HEK293T (cell line): ENCODE measurements at places on chromosomes 11 and 22.

GRCh38 chr11:124195189-124195734 is 12.1 kb downstream of the OR10D3 start:
- DNase-seq = peak; percentile 55

- no peak for DNase-seq
These were observed 23.8 kb downstream of the ALG12 start for GRCh38 chr22:49894322-49895054.

GRCh38 chr11:3671334-3672254 is at the start of gene CHRNA10:
Gene CHRNA10 (minus strand): TSS chr11:3671384. CDS start chr11:3671312, 72 bp downstream.
- DNase-seq = peak; percentile 3

GRCh38 chr22:49360746-49361145 is 466.9 kb downstream of the BRD1 start:
- DNase-seq = no peak

- DNase-seq = no peak
These were observed 20.7 kb upstream of the TPBGL start for GRCh38 chr11:75219869-75220268.

DNA sequence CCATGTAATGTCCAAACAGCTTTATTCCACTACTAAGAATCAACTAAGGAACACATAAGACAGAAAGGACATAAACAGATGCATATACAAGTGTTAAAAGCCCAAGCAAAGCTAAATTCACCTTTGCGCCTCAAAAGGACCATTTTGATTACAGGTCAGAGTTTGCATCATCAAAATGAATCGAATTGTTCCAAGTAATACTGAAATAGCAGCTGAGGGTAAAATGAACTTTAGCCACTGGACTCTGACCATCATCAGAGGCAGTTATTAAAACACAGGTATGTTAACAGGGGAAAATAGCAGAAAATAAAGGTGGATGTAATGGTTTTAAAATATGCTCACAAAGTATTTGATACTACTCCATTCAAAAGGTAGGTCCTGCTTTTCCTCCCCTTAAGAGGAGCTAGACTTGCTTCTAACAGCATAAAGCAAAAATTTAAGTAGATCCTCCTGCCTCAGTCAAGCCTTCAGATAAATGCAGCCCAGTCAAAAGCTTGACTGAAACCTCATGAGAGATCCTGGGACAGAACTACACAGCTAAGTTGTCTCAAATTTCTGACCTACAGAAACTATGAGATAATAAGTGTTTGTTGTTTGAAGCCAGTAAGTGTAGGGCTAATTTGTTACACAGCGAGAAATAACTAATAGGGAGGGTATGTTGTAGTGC is 35.4 kb downstream of the RBFOX2 start:
- DNase-seq = no peak

DNA sequence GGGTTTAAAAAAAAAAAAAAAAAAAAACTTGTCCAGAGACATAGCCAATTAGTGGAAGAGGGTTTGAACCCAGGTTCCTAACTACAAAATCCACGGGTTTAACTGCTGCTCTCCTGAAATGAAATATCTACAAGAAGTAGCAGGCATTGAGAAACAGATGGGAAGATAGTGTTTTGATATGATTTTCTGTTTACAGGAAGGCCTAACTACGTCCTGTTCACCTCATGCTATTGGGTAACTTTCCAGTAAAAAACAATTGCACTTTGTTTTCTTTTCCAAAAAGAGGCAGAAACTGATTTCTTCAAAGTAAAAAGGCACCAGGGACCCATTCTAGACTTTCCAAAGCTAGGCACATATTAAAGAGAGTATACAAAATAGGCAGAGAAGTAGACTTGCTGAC is 5.9 kb upstream of the C11orf91 start:
- DNase-seq = no peak

DNA sequence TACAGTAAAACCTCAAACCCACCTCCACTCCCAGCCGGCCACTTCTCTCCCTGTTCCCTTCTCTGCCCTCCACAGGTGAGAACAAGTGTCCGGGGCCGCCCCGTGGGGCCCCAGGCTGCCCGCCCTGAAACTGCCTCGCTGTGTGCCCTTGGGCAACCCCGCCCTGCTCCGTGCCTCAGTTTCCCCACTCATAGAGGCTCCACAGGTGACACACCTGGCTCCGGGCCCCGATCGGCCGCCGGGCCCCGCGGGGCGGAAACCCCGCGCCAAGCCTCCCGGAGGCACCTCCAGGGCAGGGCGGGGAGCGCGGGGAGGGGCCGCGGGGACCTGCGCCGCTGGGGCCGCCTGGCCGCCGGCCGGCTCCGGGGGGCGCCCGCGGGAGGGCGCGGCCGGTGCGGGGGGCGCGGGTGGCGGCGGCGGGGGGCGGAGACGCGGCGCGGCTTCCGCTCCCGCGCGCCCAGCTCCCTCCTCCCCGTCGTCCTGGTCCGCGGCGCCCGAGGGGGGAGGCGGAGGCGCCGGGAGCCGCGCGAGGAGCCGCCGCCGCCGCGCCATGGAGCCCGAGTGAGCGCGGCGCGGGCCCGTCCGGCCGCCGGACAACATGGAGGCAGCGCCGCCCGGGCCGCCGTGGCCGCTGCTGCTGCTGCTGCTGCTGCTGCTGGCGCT is at the start of gene LRP5:
Gene LRP5, plus strand, starts transcription at position 475 of the 663 bp plus-strand sequence. Its CDS starts 124 bp downstream, at position 599.
- peak; percentile 66 for DNase-seq

GRCh38 chr11:72758304-72758689 is 6.1 kb upstream of the ARAP1 start:
- no peak for DNase-seq

DNA sequence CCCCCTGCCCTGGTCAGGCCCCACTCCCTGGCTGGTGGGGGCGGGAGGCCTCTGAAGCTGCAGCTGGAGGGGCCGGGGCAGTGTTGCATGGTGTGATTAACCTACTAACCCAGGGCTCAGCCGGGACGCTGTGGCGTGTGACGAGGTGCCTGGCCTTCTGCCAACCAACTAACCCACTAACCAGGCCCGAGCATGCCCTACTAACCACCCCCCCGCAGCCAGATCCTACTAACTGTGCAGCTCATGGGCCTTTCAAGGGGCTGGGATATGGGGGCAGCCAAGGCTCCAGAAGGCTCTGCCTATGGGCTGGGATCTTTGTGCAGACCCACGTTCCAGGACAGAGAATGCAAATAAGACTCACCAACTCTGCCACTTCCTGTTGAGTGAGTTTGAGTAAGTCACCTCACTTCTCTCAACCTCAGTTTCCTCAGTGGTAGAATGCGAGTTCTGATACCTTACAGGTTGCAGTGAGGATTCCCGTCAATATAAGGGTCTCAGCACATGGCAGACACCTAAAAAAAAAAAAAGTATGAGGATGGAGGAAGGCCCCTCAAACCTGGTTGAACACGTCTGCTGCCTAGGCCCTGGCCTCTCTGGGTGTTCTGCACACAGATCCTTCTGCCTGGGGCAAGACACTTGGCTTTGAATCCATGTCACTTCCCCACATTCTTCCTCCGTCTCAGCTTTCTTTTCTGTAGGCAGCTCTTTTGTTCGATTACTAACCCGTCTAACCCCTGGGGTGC is 14.1 kb downstream of the MIAT start:
- no peak for DNase-seq

DNA sequence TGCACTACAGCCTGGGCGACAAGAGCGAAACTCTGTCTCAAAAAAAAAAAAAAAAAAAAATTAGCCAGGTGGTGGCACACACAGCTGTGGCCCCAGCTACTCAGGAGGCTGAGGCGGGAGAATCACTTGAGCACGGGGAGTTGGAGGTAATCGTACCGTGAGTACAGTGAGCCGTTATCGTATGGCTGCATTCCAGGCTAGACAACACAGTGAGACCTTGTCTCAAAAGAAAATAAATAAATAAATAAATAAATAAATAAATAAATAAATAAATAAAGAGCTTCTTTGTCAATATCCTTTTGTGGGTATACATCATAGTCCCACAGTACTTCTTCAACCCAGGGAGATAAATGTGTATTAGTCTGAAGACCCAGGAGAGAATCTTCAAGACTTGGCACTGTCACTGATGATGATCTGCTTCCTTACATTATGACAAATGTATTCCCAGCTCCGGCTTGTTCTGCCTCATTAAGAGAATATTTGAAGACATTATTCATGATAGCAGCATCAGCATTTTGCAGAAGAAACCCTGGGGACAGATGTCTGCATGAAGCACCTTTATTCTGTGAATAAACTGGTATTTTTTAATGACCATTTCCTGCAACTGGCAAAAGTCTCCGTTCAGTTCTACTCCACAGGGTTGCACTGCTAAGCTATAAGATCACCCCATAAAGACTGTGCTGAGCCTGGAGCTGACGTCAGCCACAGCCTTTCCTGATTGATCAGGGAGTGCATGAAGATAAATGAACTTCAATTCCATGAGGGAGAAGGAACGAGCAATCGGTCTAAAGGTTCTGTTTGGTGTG is 1.6 kb upstream of the ACY3 start:
- no peak for DNase-seq

DNA sequence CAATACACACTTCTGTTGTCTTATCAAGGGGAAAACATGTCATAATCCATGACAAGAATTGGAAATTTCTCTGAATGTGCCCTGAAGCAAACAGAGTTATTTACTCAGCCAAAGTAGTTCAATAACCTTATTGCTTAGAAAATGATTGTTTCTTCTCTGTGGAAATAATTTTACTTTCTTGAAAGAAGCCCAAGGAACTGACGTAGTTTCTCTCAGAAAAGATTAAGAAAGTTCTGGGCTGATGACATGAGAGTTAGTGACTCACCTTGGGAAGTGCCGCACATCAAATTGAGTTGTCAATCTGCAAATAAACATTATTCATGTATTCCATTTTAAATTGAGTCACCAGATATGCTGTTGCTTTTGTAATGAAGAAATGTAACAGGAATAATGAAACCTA is 418.6 kb upstream of the LRRC4C start:
- no peak for DNase-seq

DNA sequence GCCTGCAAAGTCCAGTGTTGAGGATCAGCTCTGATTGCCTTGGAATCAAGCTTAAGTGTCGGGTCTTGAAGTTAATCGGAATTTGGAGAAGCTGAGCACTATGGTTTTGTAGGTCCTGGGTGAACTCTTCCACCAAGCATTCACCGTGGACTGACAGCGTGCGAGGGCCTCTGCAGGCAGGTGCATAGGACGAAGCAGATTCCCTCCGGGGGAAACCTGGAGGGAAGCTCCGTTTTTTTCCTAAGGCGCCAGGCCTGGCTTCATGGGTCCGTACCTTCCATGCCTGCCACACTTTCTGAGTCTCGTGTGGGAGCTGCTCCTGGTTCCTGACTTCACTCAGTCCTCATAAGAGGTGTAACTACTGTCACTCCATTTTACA is 170.1 kb downstream of the CRYBB2 start:
- no peak for DNase-seq

DNA sequence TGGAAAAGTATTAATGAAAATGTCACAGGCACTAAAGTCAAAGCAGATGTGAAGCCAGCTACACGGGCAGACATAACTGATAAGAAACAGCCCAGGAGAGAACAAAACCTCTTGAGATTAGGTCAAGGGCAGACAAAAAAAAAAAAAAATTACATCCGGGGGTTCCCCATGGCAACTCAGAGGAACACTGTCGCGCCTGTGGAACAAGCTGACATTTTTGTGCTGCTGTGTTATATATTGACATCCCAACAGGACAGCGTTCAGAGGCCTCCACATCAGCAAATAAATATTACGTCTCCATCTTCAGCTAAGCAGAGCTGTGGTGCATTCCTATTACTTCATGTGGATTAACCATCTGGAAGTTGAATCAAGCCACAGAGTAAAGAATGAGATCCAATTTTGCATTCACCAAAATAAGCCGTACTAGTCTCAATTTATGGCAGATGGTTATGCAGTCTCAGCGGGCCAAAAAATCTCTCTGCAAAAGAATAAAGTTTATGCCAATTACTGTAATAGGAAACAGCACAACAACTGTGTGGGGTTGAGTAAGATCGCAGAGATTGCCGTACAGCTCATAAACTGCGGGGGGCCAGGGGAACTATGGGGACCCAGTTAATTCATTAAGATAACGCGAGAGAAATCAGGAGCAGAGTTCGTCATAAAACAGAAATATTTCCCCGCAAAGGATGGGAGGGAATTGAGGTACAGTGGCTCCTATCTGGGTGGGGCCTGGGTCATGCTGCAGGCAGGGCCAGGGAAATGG is 41.3 kb upstream of the MN1 start:
- no peak for DNase-seq
